Activated naive CD4-positive, alpha-beta T cell (primary cell): ENCODE measurements at places on chromosomes 3 and 15.

DNA sequence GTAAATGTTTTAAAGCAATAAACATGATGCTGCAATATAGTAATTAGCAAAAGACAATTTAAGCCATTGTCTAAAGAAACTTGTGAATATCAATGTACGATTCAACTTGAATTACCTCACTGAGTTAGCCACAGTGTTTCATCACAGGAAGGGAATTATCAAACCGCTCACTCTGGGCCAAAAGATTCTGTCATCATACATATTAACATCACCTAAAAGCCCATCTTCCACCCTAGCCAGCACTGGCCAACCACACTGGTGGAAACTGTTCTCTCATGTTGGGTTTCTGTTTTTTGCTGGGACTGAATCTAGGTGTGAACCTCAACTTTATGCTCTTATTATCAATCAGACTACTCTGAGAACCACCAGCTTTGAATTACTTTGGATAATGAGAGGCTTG is 497.7 kb upstream of the THBS1 start:
- no peak for DNase-seq

- DNase-seq = no peak
Observed at GRCh38 chr3:111737706-111738086, 121.4 kb upstream of the PHLDB2 start.

DNA sequence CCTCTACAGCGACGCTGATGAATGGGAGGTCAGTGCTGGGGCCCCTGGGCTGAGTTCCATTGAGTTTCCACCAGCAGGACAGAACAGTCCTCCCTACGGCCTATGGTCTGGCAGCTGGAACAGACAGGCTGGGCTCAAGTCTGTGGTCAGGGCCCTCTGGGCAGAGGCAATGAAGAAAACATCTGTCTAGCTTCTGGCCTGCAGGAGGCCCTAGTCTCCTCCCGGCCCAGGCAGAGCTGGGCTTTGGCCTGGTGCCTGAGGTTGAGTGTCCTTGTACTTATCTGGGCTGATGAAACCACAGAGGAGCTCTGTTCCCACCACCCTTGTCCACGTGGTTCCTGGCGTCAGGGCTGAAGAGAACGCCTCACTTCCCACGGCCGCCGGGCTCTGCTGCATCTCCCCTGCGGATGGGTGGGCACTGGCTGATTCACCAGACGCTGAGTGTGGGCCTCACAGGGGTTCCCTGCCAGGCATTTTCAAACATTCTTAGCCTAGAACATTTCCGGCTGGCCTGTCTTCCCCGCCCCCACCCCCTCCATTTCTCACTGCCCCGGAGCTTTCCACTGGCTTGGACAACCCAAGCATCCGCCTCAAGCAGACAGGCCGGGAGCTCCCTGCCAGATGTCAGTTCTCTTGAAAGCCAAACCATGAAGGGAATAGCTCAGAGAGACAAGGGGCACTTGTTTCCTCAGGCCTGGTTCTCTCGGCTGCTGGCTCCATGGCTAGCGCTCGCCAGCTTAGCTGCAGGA is 20.3 kb downstream of the PPCDC start:
- DNase-seq = no peak

- no peak for DNase-seq
Observed at GRCh38 chr3:193330555-193331204, 47.9 kb downstream of the ATP13A5 start.

- DNase-seq = no peak
Observed at GRCh38 chr3:184785890-184786279, 26.1 kb upstream of the VPS8 start.

DNA sequence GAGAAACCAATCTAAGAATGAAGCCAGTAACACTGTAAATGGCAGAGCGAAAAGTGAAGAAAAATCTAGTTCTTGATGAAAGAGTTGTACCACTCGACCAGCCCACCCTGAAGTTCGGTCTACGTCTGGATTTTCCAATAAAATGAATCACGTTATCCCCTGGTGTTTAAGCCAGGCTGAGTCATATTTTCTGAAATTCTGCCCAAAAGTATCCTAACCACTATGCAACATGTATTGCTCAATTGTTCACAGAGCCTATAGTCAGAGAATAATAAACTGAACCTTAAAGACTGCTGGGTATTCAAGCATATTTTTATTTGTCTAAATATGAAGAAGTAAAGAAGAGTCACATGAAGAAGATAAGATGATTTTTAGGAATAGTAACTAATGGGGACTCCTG is 245.7 kb downstream of the FGF12 start:
- DNase-seq = no peak

GRCh38 chr3:113226491-113226890 is 15.1 kb downstream of the BOC start:
- no peak for DNase-seq

- no peak for DNase-seq
Observed at GRCh38 chr3:143848704-143849103, 436 bp upstream of the SLC9A9 start.

GRCh38 chr3:173501931-173502489 is 104.5 kb downstream of the NLGN1 start:
- no peak for DNase-seq

DNA sequence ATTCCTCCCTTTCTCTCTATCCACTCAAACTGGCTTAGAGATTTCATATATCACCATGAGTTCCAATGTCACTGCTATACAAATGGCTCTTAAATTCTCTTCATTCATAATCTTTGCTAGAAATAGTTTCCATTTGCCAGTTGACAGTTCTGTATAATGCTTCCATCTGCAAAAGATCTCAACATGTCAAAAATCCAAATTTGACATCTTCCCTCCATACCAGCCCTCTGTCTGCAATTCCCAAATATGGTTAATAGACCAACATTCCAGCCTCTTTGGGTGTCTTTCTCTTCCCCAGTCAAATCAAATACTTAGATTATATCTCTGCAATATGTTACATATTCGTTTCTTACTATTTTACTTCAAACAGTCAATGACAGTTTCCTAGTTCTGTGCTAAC is 64.2 kb upstream of the SERPINI2 start:
- DNase-seq = no peak
